ENCODE measurements at places on chromosomes 7 and 10.

- no peak for DNase-seq
Measured at GRCh38 chr7:2112261-2113198, 120.2 kb downstream of the MAD1L1 start.

DNA sequence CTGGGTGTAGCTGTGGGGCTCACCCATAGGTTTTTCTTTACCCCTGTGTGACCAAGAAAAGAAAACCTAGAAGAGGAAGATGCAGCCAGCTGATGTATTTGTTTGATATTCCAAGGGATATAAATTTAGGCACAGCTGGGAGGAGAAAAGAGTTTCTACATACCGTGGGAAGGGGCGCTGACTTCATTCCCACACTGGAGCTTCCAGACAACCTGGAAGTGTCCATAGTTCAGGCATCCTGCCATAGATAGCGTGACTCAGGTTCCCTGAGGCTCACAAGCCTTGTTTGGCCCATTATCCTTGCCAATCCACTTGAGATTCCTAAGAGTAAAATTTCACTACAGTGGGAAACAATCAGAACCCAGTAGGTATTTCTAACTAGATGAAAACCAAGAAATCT, 371.7 kb upstream of the NRP1 start:
- DNase-seq, result no peak

DNA sequence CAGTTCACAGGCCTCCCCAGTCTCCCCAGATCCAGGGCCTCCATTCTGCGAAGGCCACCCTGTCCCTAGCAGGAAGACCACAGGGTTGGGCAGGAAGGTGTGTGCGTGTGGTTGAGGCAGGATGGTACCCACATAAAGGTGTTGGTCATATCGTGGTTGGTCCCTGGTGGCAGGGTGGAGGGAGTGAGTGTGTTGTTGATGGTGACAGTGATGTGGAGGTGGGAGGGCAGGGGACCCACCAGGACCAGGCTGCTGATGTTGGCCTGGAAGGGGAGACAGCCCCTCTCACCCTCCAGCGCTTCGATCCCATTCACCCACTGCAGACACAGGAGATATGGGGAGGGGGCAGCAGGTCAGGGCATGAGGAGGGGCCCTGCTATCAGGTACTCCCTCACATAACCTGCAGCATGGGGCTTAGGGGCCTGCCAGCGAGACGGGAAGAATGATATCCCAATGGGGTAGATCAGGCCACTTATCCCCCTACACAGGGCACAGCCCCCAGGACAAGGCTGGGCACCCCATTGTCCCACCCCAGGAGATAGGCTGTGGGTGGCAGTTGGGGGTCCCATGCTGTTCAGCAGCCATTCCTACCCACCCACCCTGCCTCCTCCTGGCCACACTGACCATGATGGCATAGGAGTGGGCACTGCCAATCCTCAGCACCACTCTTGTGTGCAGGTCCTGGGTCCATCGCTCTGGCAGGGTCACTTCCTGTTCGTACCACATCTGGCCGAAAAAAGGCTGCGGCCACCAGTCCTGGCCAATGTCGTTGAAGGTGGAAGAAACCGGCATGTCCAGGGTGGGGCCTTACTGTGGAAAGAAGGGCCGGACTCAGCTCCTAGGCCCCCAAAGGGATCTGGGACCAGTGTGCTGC, 69.0 kb upstream of the ZNF479 start:
- no peak for DNase-seq

DNA sequence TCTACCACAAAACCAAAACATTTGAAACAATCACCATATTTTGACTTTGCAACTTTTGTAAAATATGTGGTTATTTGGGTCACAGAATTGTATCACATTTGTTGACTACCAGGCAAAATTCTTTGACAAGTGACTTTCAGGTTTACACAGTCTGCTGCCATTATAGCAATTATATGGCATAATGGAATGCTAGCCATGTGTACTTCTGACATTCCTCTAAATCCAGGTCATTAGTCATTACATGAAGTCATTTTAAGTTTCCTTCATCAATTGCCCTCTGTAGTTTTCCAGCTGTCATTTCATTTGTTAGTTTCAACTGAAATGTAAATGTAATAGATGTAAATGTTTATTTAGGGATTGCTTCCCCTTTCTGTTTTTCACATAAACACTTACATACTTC, 137.5 kb downstream of the IMMP2L start:
- no peak for DNase-seq

DNA sequence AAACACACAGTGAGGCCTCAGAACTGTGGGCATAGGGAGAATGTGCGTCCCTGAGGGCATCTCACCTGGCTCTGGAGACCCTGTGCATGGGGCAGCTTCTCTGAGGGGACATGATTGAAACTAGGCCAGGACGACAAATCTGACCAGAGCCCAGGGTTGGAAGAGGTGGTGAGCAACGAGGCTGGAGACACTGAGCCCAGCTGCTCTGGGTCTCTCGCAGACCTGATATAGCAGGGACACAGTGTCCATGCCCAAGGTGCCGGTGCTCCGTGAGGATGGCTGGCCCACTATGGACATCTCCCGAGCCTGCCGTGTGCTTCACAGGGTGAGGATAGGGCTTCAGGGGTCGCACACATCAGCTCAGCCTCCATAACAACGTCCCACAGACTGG, 49.3 kb upstream of the INSIG1 start:
- no peak for DNase-seq

GRCh38 chr10:38047666-38048065, 37.2 kb downstream of the ZNF33A start:
- DNase-seq, result no peak

GRCh38 chr10:130108934-130109604, 1.6 kb downstream of the C10orf143 start:
- DNase-seq, result no peak

DNA sequence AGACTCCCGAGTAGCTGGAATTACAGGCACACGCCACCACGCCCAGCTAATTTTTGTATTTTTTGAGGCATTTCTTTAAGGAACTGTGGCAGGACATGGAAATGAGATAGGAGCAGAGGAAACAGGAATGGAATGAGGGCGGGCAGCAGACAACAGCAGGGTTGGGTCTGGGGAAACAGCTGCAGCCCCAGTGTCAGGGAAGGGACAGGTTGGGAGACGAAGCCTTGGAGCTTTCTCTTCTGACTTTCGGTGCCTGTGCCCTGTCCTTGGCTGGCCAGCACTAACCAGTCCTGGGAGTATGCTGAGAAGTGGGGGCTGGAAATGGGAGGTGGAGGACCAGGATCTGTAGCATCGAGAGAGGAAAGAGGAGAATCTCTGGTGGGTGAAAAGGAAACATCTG, 47.4 kb downstream of the ATOH7 start:
- DNase-seq, result no peak

DNA sequence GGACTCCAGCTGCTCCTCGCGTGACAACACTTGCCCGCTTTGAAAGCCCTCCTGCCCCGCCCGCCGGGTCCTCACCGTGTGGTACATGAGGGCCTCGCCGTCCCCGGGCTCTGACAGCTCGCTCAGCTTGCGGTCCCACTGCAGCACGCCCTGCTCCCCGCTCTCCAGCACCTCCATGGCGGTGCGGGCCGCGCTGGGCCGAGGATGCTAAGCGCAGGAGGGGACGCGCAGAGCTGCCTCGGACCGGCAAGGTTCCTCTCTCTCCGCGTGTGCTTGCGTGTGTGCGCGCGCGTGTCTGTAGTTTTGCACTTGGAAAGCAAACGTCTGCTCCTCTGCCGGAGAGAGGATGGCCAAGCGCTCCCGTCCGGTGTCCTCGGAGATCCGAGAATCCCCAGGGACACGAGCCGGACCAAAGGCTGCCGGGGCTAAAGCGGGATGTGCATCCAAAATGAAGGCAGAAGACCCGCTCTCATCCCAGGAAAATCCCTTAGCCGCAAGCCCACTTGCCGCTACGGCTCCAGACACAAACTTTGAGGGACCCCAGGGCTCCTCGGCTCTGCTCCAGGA, at the start of gene CREB3L2:
Gene CREB3L2, minus strand, starts transcription at position 558 of the 567 bp plus-strand sequence. Its CDS starts 381 bp downstream, at position 177.
- peak; percentile 37 for DNase-seq

GRCh38 chr10:102712843-102713538, 1.2 kb downstream of the ARL3 start:
- no peak for DNase-seq

DNA sequence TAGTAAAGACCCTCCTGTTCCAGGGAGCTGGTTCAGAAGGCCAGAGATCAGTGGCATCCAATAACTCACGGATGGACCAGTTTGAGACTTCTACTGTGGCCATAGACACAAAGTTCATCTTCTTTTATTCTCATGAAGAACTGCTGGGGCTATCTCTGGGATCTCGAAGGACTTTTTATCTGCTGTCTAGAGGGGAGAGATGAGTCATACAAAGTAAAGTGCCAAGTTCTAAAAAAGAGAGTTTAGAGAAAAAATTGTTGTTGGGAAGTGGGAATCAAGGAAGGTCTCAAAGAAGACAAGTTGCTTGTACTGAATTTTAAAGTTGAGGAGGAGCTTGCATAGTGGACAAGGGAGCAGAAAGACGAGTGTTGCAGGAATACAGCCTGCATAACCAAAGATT, 8.0 kb upstream of the FAM221A start:
- DNase-seq, result no peak

GRCh38 chr7:50560865-50561351, 4.3 kb downstream of the DDC start:
- no peak for DNase-seq

DNA sequence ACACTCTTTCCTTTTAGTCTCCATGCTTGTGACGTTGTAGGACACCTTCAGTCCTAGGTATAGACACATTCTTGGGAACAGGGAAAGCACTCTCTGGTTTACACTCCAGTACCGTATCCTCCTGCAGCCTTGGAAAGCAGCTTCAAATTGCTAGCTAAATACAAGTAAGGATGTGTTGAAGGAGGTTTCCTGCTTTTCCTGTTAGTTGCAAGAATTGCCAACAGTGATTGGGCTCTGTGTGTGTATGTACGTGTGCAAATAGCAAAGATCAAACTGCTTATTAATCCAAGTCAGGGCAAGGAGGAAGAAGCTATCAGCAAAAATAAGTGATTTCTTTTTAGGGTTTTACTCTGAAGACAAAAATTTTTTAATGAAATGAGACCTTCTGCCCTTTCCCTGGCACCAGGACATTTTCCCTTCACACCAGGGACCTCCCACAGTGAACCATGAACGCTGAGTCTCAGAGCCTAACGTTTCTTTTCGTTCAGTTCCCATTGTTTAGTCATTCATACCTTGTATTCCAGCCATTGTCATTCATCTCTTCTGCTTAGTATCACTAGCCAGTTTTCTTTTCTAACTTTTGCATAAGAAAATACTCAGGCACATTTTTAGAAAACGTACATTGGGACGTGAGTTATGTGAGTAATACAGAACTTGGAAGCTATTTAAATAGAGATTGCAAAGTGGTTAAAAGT, 36.9 kb upstream of the AUTS2 start:
- no peak for DNase-seq

DNA sequence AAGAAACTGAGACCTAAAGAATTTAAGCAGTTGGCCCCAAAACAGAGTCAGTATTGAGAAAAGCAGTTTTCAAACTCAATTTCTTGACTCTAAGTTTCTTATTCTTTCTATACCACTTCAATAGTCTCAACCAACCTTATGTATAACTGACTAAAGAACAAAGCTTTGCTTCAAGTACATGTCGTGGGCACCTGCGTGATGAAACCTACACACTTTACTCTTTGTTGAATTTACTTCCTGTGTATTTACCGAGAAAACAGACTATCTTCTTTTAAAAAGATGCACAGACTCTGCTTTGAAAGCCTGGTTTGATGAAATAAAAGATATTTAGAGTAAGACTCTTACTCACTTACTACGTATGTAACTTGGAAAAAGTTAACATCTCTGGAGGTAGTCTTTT, 297.2 kb upstream of the CDC14C start:
- no peak for DNase-seq

GRCh38 chr7:3912291-3912690, 611.2 kb downstream of the SDK1 start:
- DNase-seq, result no peak

- no peak for DNase-seq
Measured at GRCh38 chr10:53072144-53072543, 299.6 kb upstream of the MBL2 start.

DNA sequence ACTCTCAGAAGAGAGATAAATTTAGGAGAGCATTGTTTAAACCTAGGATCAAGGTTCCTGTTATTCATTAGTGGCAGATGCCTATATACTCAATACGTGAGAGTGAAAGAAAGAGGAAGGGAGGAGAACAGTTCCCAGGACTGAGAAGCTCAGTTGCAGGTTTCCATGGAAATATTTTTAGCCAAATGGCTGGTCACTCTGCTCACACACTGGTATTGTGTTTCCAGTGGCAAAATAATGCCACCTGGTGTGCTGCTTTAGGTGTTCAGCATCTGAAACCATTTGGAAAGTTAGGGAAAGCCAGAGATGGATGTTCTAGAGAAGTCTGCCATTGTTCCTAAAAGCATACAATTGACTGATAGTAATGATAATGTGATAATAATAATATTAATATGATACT, 827.7 kb downstream of the SORCS3 start:
- no peak for DNase-seq

- DNase-seq, result no peak
Measured at GRCh38 chr10:33136271-33136670, 178.2 kb upstream of the ITGB1 start.

- no peak for DNase-seq
Measured at GRCh38 chr10:13165177-13165576, 3.8 kb downstream of the MCM10 start.

DNA sequence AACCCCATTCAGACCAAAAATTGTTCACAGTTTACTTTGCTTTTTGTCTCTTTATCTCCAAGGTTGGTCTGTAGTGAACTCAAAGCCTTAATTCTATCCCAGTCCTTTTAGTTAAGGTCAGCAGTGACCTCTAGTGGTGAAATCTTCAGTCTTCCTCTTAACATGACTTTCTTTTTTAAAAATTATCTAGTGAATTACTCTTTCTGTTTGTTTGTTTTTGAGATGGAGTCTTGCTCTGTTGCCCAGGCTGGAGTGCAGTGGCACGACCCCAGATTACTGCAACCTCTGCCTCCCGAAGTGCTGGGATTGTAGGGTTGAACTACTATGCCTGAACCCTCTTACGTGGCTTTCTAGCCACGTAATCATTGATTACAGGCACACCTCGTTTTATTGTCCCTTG, 25.0 kb downstream of the ZNF487 start:
- no peak for DNase-seq

- no peak for DNase-seq
Measured at GRCh38 chr7:69564454-69565417, 33.5 kb upstream of the AUTS2 start.

DNA sequence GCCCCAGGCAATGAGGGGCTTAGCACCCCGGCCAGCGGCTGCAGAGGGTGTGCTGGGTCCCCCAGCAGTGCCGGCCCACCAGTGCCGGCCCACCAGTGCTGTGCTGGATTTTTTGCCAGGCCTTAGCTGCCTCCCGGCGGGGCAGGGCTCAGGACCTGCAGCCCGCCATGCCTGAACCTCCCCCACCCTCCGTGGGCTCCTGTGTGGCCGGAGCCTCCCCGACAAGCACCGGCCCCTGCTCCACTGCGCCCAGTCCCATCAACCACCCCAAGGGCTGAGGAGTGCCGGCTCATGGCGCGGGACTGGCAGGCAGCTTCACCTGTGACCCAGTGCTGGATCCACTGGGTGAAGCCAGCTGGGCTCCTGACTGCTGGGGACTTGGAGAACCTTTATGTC, 3.5 kb upstream of the ACSL5 start:
- no peak for DNase-seq

DNA sequence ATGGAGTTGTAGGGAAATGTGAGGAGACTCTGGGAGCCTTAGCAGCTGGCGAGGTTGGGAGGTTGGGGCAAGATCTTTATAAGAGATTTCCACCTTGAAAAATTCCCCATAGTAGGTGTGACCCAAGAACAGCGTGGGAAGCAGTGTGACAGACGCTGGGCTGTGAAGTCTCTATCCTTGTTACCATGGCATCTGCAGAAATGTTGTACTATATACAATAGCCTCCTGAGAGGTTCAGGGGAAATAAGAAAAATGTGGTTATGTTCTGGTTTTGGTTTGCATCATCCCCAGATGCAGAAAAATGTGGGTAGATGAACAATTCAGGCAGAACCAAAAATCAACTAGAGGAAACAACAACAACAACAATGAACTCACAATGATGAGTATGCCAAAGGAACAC, 498.6 kb downstream of the SH2D4B start:
- no peak for DNase-seq

Data from stimulated activated CD8-positive, alpha-beta memory T cell treated with anti-CD3 and anti-CD28 coated beads, Interleukin-4, amount 100 ng/mL, for 1 hour (primary cell).